Fibroblast of skin of right biceps (primary cell): ENCODE measurements at places on chromosomes 4 and X.

- no peak for DNase-seq
Measured at GRCh38 chr4:119151161-119151560, 15.5 kb downstream of the MYOZ2 start.

- peak; percentile 82 for DNase-seq
Measured at GRCh38 chrX:39850630-39851152, 247.1 kb downstream of the BCOR start.

GRCh38 chr4:103498161-103499070 lies 221.4 kb downstream of the TACR3 start:
- peak; percentile 89 for DNase-seq

DNA sequence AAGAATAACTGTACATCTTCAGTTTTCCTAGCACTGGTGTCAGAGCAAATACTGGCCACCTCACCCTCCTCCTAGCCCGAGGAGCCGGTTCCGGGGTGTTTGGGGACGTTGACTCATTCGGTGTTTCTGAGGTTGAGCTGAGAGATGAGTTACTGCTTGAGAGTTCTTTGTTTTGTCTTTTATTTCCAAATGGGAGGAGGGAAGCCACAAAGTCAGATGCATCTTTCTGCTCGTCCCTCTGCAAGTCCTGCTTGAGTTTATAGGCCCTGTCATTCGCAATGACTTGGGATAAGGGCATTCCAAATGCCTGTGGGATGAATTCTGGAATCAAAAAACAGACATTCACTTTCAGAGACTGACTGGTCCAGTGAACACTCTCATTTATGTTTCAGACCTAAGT lies 77.5 kb downstream of the HCCS start:
- peak; percentile 70 for DNase-seq

GRCh38 chr4:3252831-3253641 lies 4.1 kb downstream of the MSANTD1 start:
- DNase-seq: no peak

DNA sequence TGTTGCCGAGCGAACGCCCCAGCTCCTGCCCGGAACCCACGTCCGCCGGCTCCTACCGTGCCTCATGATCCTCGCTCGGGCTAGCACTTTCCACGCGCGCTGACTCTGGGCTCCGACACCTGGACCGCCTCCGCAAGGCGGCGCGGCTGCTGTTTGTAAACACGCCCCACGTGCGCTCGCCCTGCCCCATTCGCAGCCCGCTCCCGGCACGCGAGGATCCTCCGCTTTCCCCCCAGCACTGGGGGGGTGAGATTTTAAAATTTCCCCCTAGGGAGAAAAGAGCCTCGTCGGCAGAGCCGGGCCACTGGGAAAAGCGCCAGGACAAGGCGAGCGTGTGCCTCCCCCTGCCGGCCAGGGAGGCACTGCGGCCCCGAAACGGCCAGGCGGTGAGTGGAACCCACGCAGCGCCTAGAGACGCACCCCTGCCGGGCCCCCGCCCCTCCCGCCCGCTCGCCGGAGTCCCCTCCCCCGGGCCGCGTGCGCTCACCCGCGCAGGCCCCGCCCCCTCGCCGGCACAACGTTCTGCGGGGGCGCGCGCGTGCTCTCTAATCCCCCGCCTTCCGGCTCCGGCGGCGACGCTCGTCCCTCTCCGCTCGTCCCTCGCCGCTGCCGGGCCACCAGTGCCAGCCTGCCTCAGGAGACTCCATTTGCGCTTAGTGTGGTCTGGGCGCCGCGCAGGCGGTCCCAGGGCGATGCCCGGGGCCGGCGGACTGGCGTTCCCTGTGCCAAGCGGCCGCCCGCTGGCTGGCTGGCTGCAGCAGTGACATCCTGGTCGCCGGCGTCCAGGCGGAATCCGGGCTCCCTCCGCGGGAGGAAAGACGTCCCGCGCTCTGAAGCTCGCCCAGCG lies at the start of gene TIGD2:
TSS of gene TIGD2 (plus strand) at position 548 of the 847 bp plus-strand sequence. CDS start 1,442 bp downstream, outside the sequence.
- peak; percentile 90 for DNase-seq

DNA sequence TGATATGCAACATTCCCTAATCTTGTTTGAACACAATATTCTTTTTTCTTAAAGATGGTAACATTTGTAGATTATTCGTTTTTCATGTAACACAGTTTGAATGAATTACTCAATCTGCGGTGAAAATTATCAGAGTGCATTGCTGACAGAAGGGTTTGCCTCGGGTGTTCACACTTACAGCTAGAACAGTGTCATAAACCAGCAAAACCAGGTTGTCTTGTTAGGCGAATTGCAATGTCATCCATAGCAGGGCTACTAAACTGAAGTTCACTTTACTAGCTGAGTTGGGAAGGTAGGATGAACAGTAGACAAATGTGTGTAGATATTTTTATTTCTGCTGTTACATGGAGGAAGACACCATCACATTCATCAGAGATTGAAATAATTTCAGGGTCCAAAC lies 98.9 kb downstream of the SLC39A8 start:
- DNase-seq: no peak

- peak; percentile 28 for DNase-seq
Measured at GRCh38 chr4:31458813-31459212, 738.6 kb downstream of the PCDH7 start.

- no peak for DNase-seq
Measured at GRCh38 chr4:85939595-85939994, 420.3 kb downstream of the MAPK10 start.

- peak; percentile 50 for DNase-seq
Measured at GRCh38 chr4:24094726-24095125, 204.9 kb upstream of the PPARGC1A start.

- DNase-seq: no peak
Measured at GRCh38 chr4:148211533-148211932, 230.7 kb downstream of the NR3C2 start.

DNA sequence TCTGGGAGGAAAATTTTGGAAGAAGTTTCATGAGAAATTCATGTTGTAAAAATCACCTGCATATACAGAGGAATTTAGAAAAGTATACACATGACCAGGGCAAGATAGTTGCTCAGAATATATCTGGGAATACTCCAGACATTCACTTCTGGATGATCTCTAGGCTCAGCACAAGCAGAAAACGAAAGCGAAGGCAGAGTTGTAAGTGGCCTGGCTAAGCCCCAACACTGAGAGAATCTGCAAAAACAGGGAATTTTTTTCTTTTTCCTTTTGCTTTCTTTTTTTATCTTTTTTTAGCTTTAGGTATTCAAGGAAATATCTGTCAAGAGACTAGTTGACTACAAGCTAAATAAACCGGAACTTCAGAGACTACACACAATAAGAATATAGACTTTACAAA lies 207.2 kb downstream of the FGF13 start:
- no peak for DNase-seq

- no peak for DNase-seq
Measured at GRCh38 chrX:23952984-23953907, 45.4 kb downstream of the CXorf58 start.

- DNase-seq: no peak
Measured at GRCh38 chrX:41386222-41386990, 52.4 kb downstream of the DDX3X start.

DNA sequence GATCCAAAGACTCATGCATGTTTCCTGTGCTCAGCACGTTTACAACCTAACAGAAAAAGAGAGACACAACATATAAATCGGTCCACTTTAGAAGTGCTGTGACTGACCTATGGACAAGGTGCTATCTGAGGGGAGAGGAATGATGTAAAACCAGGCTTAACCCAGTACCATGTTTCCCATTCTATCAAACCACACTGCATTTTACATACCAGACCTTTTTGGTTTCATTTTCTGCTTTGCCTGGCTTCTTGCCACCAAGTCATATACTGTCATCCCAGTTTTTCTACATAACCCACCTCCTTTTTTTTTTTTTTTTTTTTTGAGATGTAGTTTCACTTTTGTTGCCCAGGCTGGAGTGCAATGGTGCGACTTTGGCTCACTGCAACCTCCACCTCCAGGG lies 82.2 kb downstream of the KLF8 start:
- DNase-seq: no peak

DNA sequence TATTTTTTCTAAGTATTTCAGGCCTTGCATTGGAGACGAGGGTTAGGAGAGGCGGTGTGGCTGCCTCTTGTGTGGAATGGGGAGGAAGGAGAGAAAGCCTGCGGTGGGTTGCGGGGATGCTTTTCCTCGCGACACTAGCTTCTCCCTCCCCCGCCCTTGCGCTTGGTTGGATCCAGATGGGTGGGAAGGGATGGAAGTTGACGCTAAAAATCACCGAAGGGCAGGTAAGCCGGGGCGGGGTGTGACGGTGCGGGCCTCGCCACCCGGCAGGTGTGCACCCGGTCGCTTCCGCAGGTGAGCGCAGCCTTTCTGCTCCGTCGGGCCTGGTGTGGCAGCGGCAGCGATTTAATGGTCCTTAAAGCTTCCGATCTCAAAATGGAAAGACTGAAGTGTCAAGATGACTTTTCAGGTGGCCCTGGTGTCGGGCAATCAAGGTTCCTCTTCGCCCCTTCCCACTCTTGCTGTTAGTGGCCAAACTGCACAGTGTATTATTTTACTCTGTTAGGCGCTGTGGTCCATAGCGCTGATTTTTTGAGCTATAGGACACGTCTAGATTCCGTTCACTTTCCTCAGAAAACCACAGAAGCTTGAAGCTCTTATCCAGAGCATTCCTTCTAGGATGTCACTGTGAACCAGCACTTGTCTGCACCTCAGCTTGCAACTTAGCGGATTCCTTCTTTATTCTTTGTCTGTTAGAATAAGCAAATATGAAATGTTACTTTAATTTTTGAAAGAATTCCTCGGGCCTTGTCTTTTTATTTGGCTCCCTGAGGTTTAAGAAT lies 765 bp downstream of the ENOPH1 start:
- peak; percentile 35 for DNase-seq

DNA sequence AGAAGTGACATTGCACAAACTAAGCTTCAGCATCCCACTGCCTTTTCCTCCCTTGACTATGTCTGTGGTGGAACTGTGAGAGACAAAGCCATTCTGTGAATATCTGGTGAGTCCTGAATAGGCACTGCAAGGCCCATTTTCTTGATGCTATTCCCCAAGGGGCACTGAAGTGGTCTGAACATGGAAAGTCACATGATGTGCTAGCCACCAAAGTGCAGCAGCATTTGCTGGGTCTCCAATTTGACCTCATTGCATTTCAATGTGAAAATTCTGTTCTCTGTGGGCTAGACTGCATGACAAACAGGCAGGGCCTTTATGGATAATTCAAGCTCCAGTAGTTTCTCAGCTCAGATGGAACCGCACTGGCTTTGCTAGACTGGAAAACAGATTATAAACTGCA lies 627.4 kb upstream of the BOD1L1 start:
- no peak for DNase-seq

DNA sequence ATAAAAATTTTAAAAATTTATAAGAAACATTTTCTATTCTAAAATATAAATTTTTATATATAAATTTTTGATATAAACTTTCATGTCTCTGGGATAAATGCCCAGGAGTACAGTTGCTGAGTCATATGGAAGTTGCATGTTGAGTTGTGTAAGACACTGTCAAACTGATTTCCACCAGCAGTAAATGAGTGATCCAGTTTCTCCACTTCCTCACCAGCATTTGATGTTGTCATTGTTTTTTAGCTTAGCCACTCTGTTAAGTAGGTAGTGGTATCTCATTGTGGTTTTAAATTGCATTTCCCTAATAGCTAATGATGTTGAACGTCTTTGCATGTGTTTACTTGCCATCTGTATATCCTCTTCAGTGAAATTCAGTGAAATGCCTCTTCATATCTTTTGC lies 66.5 kb downstream of the MAMLD1 start:
- peak; percentile 66 for DNase-seq

- DNase-seq: no peak
Measured at GRCh38 chrX:118983513-118983912, 9.1 kb downstream of the LONRF3 start.

DNA sequence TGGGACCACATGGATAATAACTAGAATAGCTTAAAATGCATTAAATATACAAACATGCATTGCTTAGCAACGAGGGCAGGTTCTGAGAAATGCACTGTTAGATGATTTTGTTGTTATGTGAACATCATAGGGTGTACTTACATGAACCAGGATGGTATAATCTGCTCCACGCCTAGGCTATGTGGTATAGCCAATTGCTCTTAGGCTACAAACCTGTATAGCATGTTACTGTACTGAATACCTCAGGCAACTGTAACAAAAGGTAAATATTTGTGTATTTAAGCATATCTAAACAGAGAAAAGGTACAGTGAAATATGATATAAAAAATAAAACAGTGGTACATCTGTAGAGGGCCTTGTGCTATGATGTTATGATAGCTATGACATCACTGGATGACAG lies 169.2 kb upstream of the IL15 start:
- no peak for DNase-seq

DNA sequence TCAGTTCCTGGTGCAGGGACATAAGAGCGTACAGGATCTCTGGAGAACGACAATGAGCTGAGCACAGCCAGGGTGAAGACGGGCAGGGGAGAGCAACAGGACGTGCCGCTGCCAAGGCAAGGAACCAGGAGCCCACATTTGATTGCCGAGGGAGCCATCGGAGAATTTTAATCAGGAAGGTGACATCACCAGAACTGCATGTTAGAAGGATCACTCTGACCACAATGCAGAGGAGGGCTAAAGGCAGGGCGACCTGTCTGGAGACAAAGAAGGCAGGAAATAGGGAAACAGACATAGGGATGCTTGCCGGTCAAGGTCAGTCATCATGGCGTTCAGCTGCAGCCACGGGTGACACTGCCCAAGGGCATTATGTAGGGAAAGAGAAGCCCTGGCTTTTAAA lies 81.4 kb downstream of the RBM47 start:
- DNase-seq: peak; percentile 54

DNA sequence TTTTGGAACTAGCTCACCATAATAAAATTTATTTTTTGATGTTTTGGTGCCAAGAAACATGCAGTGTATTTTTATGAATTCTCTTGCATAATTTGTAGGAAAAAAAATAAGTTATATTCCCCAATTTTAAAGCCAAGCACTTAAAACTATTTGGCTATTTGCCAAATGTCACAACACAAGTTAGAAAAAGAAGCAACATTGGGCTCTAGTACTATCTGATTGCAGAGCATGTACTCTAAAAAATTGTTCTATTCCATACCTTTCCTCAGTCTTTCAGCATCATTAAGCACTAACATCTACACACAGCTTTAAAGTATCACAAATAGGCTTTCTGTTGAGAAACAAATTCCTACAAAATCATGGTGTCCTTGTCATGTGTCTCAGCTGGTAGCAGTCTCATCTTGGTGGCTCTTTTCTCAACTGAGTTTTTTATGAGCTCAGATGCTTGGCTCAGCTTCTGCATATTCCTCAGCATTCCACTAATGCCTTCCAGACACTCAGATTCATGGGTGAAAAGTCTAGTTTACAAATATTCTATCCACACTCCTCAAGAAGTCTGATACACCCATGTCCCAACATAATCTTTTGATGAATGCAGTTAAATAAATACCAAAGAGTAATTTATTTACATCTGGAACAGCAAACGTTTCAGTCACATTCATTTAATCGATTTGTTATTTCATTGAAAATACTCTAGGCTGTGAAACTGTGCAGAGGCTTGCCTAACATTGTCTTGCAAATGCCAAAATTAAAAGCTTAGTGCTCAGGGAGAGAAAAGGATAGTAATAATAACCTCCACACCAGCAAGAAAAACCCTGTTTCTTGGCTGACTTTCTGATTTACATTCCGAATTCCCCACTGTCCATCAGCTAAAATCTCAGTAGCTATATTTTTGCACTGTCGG lies 2209.9 kb downstream of the PCDH7 start:
- no peak for DNase-seq
